Muscle of back (tissue), 13 donors: ENCODE measurements at places on chromosomes 5 and 9. TPM values are rescaled to one million over a fixed set of nuclear protein-coding genes. Genes with fewer than 3 reads are reported as not detected.

TMED7 gene
- 64.4 TPM for polyA plus RNA-seq

C5orf58 gene
- polyA plus RNA-seq = 0.55 TPM

NUP214 gene
- polyA plus RNA-seq = 33.3 TPM

ZDHHC11B gene
- polyA plus RNA-seq = 4.6 TPM

TAF1L gene
- 0.05 TPM for polyA plus RNA-seq

GRM6 gene
- polyA plus RNA-seq = 0.24 TPM

REEP2 gene
- 9.4 TPM for polyA plus RNA-seq

ADAMTSL1 gene
- polyA plus RNA-seq = 27.8 TPM

DAPK1 gene
- 26.7 TPM for polyA plus RNA-seq

NANS gene
- 34.3 TPM for polyA plus RNA-seq

SPINK6 gene
- polyA plus RNA-seq = not detected

GARNL3 gene
- polyA plus RNA-seq = 14.2 TPM

MED22 gene
- 23.3 TPM for polyA plus RNA-seq

CYLC2 gene
- not detected for polyA plus RNA-seq

RACK1 gene
- 3,447 TPM for polyA plus RNA-seq

SPATA31D1 gene
- not detected for polyA plus RNA-seq

CCL27 gene
- polyA plus RNA-seq = not detected

BHMT2 gene
- polyA plus RNA-seq = 2.7 TPM

ENTR1 gene
- polyA plus RNA-seq = 30.3 TPM

BAAT gene
- polyA plus RNA-seq = 1.4 TPM

CARD6 gene
- polyA plus RNA-seq = 1.7 TPM

KCNMB1 gene
- 0.60 TPM for polyA plus RNA-seq

TEX48 gene
- not detected for polyA plus RNA-seq

SLC34A3 gene
- 1.2 TPM for polyA plus RNA-seq

EIF4EBP3 gene
- polyA plus RNA-seq = 8.3 TPM

ADAMTS19 gene
- 11.9 TPM for polyA plus RNA-seq
